ENCODE measurements at places on chromosomes 11 and 22.

- H3K4me3 ChIP-seq, result no peak overlapping the region
- H3K27ac ChIP-seq, result no peak overlapping the region
- H3K27me3 ChIP-seq, result peaks cover 90% of the 10 kb centered on the region
- DNase-seq, result no peak
- peaks cover 4% of the 10 kb centered on the region for H3K4me1 ChIP-seq
These were observed 33.0 kb upstream of the DBX1 start for GRCh38 chr11:20193307-20193706.

DNA sequence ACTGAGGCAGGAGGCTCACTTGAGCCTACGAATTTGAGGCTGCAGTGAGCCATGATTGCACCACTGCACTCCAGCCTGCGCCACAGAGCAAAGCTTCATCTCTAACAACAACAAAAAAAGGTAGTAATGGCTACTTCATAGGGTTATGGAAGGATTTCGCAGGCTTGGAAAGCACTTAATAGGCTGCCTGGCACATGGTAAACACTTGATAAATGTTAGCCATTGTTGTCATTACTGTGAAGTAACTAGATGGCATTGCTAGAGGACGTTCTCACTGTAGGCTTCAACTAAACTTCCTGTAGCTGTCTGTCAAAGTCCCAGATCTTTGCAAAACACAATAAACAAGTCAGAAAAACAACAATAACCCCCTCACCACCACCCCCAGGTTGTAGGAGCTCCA, 357.2 kb upstream of the NARS2 start:
- peaks cover 81% of the 10 kb centered on the region for H3K27me3 ChIP-seq
- peaks cover 56% of the 10 kb centered on the region for H3K4me1 ChIP-seq
- peaks cover 12% of the 10 kb centered on the region for H3K36me3 ChIP-seq
- H3K4me3 ChIP-seq, result no peak overlapping the region
- no peak for DNase-seq

GRCh38 chr11:74966651-74967050, 17.6 kb downstream of the SPCS2 start:
- H3K27ac ChIP-seq, result no peak overlapping the region
- peaks cover 17% of the 10 kb centered on the region for H3K36me3 ChIP-seq
- 0 out of 2 replicates have a peak, but pooled peaks cover 3% of the 10 kb centered on the region for H3K4me1 ChIP-seq
- H3K27me3 ChIP-seq, result no peaks in the 10 kb centered on the region
- H3K4me3 ChIP-seq, result no peak overlapping the region

DNA sequence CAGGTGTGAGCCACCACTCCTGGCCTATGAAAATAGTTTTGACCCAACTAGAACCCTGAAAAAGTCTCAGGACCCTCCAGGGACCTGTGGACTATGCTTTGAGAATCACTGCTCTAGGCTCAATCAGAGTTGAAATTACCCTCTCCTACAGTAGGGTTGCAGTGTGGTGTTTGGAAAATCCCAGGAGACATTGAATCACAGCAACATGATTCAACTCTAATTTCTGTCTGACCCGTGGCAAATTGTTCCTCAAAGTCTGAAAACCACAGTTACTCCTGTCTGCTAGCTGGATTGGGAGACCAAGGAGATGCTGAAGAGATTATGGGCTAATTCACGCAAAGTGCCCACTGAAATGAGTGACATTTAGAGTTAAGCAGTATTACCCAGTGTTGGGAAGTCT, 5.4 kb upstream of the MTMR3 start:
- peaks cover under 1% of the 10 kb centered on the region for H3K4me1 ChIP-seq
- DNase-seq, result no peak
- peaks cover 6% of the 10 kb centered on the region for H3K27me3 ChIP-seq
- no peaks in the 10 kb centered on the region for H3K36me3 ChIP-seq

- H3K27me3 ChIP-seq, result no peaks in the 10 kb centered on the region
- H3K4me3 ChIP-seq, result no peak overlapping the region
- peaks cover 17% of the 10 kb centered on the region for H3K4me1 ChIP-seq
- H3K36me3 ChIP-seq, result no peaks in the 10 kb centered on the region
- DNase-seq, result peak; percentile 71
These were observed 39.6 kb downstream of the LIF start for GRCh38 chr22:30206944-30207343.

DNA sequence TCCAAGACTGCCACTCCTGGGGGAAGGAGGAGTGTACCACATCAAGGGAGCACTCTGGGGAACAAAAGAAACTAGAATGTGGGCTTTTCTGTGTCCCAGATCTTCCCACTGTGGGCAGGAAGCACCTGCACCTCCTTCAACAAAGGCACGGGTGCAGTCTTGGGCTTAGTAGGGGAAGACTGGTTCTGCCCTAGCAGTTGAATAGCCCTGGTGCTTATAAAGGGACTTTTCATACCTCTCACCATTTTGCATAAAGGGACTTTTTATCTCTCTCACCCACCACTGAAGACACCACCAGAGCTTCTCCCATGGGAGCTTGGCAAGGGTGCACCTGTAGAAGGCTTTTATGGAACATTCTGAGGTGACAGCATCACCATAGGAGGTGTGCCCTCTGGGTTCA, 65.8 kb upstream of the MS4A8 start:
- H3K27me3 ChIP-seq, result peaks cover 7% of the 10 kb centered on the region
- no peak for DNase-seq
- H3K4me3 ChIP-seq, result no peak overlapping the region
- H3K36me3 ChIP-seq, result no peaks in the 10 kb centered on the region
- no peak overlapping the region for H3K27ac ChIP-seq
- H3K4me1 ChIP-seq, result no peaks in the 10 kb centered on the region

- H3K27me3 ChIP-seq, result no peaks in the 10 kb centered on the region
- H3K27ac ChIP-seq, result no peak overlapping the region
- DNase-seq, result no peak
- peaks cover 2% of the 10 kb centered on the region for H3K4me1 ChIP-seq
- no peaks in the 10 kb centered on the region for H3K36me3 ChIP-seq
These were observed 293.3 kb upstream of the MPPED2 start for GRCh38 chr11:30879322-30880005.

DNA sequence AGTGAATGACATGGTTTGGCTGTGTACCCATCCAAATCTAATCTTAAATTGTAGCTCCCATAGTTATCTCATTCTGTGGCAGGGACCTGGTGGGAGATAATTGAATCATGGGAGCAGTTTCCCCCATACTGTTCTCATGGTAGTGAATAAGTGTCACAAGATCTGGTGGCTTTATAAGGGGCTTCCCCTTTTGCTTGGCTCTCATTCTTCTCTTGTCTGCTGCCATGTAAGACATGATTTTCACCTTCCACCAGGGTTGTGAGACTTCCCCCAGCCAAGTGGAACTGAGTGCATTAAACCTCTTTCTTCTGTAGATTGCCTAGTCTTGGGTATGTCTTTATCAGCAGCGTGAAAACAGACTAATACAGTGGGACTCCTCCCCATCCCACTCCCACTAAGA, 11.1 kb downstream of the OR5A2 start:
- H3K27me3 ChIP-seq, result no peaks in the 10 kb centered on the region
- H3K4me3 ChIP-seq, result no peak overlapping the region
- peaks cover 9% of the 10 kb centered on the region for H3K36me3 ChIP-seq
- no peak for DNase-seq
- H3K27ac ChIP-seq, result no peak overlapping the region
- no peaks in the 10 kb centered on the region for H3K4me1 ChIP-seq

GRCh38 chr11:117459979-117460300, 132.3 kb downstream of the CEP164 start:
- no peak overlapping the region for H3K4me3 ChIP-seq
- H3K36me3 ChIP-seq, result no peaks in the 10 kb centered on the region
- no peak for DNase-seq
- no peaks in the 10 kb centered on the region for H3K27me3 ChIP-seq
- 0 out of 2 replicates have a peak, but pooled peaks cover 4% of the 10 kb centered on the region for H3K4me1 ChIP-seq

Measured in WTC11 (cell line).